ENCODE measurements at places on chromosomes 5 and 9. TPM values are rescaled to one million over a fixed set of nuclear protein-coding genes. Genes with fewer than 3 reads are reported as not detected.

DNA sequence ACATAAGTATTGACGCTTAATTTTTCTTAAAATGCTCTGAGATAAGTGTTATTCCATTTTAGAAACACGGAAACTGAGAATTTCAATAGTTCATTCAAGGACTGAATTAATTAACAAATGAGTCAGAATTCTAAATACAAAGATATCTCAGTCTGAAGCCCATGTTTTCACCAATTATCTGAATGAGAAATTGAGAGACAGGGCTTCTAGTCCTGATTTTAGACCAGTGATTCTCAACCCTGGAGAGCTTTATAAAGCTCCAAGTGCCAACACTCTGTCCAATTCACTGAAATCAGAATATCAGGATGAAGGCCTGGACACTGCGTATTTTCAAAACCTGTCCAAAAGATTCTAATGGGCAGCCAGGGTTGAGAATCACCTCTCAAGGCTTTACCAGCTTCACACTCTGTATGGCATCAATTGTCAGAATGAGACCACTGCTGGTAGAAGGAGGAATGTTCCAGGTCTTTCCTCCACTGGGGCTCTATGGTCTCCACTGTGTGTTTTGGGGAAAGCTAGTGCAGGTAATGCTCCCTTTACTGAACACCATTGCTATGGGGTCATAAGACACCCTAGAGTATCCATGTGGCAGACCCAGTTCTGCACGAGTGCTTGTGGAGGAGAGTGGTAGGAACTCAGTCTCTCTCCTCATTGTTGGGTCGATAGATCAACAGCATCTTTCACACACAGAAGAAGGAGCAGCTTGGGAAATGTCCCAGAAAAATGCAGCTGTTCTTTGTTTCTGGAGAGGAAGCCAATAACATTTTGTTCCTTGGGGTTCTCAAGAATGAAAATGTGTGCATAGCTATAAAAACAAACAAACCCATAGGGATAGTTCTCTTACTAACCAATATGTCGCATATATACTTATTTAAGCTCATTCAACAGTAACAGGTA is 99.7 kb upstream of the OSMR start:
- H3K4me1 ChIP-seq: no peaks in the 10 kb centered on the region
- no peaks in the 10 kb centered on the region for H3K27me3 ChIP-seq
- no peak for DNase-seq
- H3K4me3 ChIP-seq: no peak overlapping the region
- no peak overlapping the region for H3K27ac ChIP-seq

DNA sequence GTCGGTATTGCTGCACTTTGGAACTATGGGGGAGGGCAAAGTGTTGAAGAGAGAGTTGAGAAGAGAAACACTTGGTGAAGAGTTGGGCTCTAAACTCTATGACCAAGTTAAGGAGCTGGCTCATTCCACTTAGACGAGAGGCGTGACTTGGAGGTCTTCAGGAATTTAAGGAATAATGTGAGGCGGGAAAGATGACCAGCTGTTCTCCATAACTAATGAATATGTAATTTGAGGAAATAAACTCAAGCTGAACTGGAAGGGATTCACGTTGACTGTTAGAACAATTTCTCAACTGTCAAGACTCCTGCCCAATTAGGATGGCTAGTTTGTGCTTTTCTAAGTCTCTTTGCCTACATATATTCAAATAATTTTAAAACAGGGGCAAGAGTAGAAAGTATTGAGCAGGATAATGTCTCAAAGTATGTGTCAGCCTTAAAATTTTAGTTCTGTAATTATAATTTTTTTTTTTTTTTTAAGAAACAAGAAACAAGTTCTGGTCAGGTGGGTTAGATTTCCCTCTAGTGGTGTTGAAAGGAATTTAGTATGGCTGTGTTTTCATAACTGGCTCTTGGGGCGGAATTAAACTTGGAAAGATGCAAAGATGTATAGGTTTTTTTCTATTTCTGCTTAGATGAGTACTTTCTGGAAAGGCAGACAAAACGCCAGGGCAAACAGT is 33.4 kb downstream of the TMEM252 start:
- no peak overlapping the region for H3K4me3 ChIP-seq
- no peaks in the 10 kb centered on the region for H3K27me3 ChIP-seq
- no peaks in the 10 kb centered on the region for H3K36me3 ChIP-seq
- peak; percentile 91 for DNase-seq

- H3K27me3 ChIP-seq: no peaks in the 10 kb centered on the region
- H3K4me3 ChIP-seq: no peak overlapping the region
- no peaks in the 10 kb centered on the region for H3K4me1 ChIP-seq
- H3K27ac ChIP-seq: no peak overlapping the region
- H3K36me3 ChIP-seq: no peaks in the 10 kb centered on the region
Observed at GRCh38 chr5:38347040-38347763, 88.8 kb downstream of the EGFLAM start.

DNA sequence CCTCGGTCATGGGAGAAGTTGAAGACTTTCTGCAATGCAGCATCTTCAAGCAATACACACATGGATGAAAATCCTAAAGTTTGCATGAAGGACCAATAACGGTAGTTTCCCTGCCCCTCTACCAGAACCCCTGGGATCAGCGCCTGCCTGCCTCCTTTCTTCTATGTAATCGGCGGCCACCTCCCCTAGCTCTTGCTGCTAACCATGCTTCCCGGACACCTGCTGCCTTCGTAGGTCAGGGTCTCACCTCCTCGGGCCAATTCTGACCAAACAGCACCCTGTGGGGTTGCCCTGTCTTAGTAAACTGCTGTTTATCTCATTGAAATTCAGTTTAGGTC is 388 bp upstream of the MED10 start:
- H3K27ac ChIP-seq: peak overlapping the region; percentile 58
- DNase-seq: no peak
- peaks cover 33% of the 10 kb centered on the region for H3K4me1 ChIP-seq
- no peaks in the 10 kb centered on the region for H3K36me3 ChIP-seq
- no peaks in the 10 kb centered on the region for H3K27me3 ChIP-seq

GRCh38 chr9:4430432-4431261 is 59.6 kb upstream of the SLC1A1 start:
- no peaks in the 10 kb centered on the region for H3K27me3 ChIP-seq
- no peak overlapping the region for H3K4me3 ChIP-seq
- H3K36me3 ChIP-seq: no peaks in the 10 kb centered on the region
- H3K4me1 ChIP-seq: peaks cover 7% of the 10 kb centered on the region

DNA sequence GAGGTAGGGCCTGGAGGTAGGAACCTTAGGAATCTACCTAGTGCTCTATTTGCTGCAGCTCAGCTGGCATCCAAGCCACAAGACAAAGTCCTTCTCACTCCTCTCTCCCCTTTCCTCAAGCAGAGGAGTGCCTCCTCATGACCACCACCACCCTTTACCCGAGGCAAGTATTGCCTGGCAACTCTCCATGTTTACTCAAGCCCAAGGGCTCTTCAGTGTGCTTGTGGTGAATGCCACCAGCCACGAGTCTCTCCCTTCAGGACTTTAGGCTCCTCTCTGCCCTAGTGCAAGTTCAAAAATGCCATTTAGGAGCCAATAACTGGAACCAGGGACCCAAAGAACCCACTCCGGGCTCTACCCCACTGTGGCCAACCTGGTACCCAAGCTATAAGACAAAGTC is 514.5 kb upstream of the RGMB start:
- DNase-seq: no peak
- H3K27me3 ChIP-seq: no peaks in the 10 kb centered on the region

DNA sequence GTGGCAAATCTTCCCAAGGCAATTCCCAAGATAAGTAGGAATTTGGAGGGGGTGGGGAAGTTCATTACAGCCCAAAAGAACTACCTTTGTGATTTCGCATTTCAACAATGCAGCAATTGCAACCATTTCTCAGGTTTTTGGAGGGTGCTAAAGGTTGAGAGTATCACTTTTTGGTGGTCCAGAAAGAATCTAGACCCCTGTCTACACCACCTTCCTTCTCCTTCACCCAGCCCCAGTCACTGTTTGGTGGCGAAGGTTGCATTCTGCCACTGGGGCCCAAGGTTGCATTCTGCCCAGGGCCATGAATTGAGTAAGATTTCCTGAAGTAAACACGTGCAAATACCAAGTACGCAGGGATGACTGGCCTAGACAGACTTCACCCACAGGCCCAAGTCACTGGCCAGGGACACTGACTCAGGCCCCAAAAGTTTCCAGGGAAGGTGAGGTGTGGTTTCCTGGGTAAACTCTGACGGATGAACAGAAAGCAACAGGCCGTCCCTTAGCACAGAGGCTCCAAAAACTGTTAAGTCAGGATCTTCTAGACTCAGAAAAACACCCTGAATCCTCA is 5.7 kb downstream of the PDE6A start:
- no peak overlapping the region for H3K27ac ChIP-seq
- H3K4me3 ChIP-seq: no peak overlapping the region
- H3K4me1 ChIP-seq: peaks cover 6% of the 10 kb centered on the region
- H3K27me3 ChIP-seq: no peaks in the 10 kb centered on the region
- no peaks in the 10 kb centered on the region for H3K36me3 ChIP-seq
- DNase-seq: no peak

DNA sequence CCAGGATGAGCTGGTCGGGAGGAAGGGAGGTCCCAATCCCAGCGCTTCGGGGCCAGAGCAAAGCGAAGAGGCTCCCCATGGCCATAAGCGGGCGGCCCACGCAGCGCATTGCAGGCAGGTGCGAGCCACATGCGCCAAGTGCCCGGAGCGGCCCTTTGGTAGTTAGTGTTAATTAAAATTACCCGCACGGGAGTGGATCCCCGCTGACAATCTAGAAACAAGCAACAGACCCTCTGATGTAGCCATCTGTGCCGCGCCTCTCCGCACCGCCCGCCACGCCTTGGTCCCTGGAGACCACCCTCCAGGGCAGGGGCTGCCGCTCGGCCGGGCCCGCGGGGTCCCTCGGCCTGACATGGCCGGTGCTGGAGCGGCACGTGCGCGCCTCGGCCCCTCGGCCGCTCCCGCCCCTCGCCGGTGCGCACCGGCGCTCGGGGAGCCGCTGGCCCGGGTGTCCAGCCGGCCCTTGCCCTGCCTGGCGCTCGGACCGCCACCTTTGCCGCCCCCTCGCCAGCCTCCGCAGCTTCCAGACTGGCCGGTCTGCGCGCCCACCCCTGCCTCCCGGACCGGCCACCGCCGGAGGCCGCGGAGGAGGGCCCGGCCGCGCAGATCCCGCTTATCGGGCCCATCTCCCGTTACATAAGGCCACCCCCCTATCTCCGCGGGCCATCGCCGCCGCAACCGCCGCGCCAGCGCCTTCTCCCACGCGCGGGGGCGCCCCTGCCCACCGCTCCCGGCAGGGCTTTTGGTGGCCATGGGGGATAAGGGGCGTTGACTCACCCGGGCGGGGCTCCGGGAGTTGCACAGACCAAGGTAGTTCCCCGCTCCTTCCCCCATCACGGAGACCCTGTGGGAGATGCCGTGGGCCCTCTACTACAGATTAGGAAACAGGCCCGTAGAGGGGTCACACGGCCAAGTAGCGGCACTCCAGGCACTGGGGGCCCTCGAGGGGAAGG is 1.9 kb upstream of the IL13 start:
- H3K36me3 ChIP-seq: no peaks in the 10 kb centered on the region
- H3K27ac ChIP-seq: no peak overlapping the region
- H3K27me3 ChIP-seq: peaks cover 58% of the 10 kb centered on the region
- peaks cover 4% of the 10 kb centered on the region for H3K4me1 ChIP-seq
- H3K4me3 ChIP-seq: peak overlapping the region; percentile 26

CXCL14 gene
- total RNA-seq: 2.3 TPM

GRCh38 chr5:2093859-2094615 is 211.3 kb upstream of the IRX4 start:
- H3K4me1 ChIP-seq: no peaks in the 10 kb centered on the region
- H3K4me3 ChIP-seq: no peak overlapping the region
- H3K36me3 ChIP-seq: no peaks in the 10 kb centered on the region

- no peak overlapping the region for H3K4me3 ChIP-seq
- no peaks in the 10 kb centered on the region for H3K4me1 ChIP-seq
- DNase-seq: no peak
- H3K27me3 ChIP-seq: no peaks in the 10 kb centered on the region
Observed at GRCh38 chr9:9920425-9921060, 692.3 kb downstream of the PTPRD start.
